DMS153 (cell line): ENCODE measurements at places on chromosomes 3 and 15.

- DNase-seq = peak; percentile 73
These were observed 5.8 kb downstream of the PRRT3 start for GRCh38 chr3:9946112-9947024.

GRCh38 chr3:192121923-192122322 lies 605.4 kb downstream of the FGF12 start:
- peak; percentile 37 for DNase-seq

- no peak for DNase-seq
These were observed 314.7 kb upstream of the ICE2 start for GRCh38 chr15:60793656-60794055.

DNA sequence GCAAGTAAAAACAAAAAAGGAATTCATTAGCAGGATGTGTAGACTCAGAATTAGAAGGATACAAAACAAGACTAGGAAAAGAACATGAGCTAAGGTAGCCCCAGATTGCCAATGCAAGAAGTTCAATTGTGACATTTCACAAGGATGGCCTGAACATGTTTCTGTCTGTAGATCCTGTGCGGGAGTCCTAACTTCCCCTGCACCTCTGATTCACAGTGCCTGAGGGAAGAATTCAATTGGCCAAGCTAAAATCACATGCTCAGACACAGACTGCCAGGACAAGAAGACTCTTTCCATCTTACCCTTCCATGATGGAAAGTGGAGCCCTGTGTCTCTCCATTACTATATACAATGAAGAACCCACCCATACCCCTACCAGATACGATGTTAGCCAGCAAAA lies 251.5 kb downstream of the KCNH8 start:
- DNase-seq = no peak

- no peak for DNase-seq
These were observed 101.9 kb upstream of the KCNH8 start for GRCh38 chr3:19046440-19046839.

DNA sequence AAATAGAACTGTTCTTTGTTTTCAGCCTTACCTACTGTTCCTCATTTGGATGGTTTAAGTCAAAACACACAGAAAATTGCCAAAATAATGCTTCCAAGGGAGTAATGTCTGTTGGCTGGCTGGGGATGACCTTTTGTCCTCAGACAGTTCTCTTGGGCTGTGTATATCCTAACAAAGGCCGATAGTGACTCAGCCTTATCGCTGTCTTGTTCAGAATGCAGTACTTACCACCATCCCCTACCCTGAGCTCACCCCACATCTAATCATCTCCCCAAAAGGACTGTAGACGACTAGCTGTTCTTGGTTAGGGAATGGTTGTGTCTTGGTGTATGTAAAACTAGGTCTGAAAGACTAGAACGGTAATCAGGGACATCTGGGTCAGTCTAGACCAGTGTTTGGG lies 35.0 kb downstream of the RAB11A start:
- no peak for DNase-seq

- DNase-seq = no peak
These were observed 85.5 kb upstream of the FGF12 start for GRCh38 chr3:192812743-192813383.
